ENCODE measurements at places on chromosomes 7 and 10.
A peak's percentile ranks its signal among the peaks of the same experiment; 100 is the strongest.

DNA sequence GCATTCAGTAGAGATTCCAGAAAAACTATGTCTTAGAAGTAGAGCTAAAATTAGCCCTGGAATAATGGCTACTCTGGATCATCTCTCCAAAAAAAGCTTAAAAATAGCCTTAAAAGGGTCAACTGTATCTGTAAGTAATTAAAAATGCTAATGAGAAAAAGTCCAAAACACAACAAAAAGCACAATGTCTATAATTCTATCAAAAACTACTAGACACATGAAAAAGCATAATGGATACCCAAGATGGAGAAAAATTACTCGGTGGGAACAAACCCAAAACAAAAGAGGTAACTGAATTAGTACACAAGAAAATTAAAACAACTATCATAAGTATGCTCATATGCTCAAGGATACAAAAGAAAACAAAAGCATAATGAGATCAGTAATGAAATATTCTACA, 15.4 kb downstream of the ORC5 start:
- DNase-seq, result no peak

DNA sequence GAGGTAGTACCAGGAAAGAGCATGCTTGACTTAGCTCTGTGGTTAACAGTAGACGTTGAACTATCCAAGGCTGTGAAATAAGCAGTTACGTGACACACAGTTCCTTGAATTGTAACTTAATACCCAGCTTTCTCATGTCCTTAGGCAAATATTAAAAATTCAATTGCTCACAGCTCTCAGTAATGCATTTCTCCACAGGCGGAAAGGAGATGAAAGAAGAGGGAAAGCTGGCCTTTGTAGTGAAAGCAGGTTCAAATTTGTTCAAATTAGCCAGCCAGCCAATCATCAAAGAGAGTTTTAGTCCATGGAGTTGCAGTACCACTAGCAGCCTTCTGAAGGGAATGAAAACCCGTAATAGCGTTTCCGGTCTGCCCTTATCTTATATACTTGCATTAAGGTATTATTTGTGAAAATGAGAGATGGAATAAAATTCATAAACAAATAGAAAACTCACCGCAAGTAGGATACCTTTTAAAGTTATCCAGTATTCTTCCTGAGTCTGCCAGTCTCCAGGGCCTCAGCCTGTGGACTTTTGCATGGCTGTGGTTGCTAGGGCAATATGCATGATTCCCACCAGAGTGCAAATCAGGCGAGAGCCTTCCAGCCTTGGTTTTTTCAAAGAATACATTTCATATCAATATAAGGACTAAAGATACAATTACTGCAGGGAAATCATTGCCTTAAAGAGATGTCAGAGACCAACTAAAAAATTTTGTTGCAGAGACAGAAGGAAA, 795.5 kb downstream of the TNS3 start:
- DNase-seq, result peak; percentile 45

DNA sequence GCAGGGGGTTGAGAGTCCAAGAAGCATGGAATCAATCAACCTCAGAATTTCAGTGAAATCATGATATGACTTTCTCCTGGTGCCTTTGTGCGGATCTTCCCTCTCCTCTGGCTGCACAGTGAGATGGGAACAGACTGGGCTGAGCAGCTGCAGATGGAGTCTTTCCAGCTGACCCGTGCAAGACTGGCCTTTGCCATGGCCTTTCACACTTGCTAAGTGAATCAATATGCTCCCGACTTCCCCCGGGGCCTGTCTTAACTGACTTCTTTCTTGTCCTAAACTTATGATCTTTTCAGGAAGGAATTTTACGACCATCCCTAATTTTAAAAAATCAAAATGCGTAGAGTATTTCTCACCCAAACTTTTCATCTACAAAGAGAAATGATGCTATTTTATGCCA, 469.9 kb downstream of the GALNT17 start:
- DNase-seq, result no peak

DNA sequence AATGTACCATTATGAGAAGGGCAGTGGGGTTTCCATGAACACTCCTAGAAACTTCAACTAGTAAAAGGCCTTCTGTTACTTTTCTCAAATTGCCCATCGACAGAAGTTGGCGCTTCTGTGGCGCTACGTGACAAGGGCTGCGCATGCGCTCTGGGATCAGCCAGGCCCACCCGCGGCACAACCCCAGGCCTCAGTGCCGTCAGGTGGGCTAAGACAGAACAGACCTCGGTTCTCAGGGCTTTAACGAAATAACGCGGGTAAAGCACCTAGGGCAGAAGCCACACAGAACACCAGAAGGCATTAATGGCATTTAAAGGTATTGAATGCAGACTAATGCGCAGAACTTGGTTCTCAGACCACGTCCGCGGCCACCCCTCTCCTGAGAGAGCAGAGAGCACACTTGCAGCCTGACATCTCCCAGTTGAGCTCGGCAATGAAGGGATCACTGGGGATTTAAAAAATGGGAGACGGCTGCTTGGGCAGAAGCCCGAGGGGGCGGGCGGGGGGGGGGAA, 67.6 kb upstream of the CTNNA3 start:
- peak; percentile 33 for DNase-seq

DNA sequence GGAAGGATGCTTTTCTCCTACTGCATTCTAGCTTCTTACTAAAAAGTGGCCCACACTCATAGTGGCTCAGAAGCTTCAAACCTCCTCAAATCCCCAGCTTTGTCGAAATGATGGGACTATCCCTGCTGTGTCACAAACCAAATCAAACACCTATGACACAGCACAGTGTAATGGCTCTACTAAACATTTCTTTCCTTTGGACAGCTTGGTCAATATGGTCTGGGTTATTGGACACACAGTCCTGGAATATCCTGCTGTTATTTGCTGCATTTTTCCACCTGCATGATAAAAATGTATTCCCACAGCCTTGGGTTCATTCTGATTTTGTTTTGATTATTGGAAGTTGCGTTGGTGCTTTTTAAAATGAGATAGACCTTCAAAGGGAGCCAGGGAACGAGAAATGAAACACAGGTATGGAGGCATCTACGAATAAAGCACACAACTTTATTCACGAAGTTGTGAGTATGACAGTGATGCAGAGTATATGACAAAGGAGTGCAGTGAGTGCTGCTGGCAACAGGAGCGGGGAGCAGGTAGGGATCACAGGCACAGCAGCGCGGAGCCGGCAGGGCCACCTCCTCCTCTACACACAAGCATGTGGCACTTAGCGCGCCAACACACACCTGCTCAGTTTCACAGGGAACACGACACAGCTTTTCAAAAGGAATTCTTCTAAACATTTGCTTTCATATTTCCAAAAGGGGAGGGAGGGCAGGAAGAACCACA, 26.5 kb upstream of the AFAP1L2 start:
- DNase-seq, result no peak

GRCh38 chr10:71812016-71812912, 38.8 kb downstream of the PSAP start:
- DNase-seq, result no peak

DNA sequence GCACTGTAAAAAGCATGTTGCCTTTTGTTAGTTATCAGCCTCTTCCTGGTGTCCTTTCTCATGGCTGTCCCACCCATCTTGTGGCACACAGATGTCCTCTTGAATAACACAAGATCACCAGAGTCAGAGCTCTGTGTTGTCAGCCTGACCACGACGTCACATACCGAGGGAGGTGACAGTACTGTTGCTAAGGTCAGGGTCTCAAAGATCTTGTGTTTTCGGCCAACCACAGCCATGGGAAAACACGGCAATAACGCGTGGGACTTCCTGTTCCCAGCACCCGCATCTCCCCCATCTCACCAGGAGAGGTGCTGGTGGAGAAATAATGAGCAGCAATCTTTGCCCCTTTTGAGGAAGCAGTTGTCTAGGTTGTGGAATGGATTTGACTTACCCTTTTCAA, 40.4 kb downstream of the NPVF start:
- DNase-seq, result no peak

GRCh38 chr7:24545215-24545614, 28.0 kb upstream of the PALS2 start:
- DNase-seq, result no peak

DNA sequence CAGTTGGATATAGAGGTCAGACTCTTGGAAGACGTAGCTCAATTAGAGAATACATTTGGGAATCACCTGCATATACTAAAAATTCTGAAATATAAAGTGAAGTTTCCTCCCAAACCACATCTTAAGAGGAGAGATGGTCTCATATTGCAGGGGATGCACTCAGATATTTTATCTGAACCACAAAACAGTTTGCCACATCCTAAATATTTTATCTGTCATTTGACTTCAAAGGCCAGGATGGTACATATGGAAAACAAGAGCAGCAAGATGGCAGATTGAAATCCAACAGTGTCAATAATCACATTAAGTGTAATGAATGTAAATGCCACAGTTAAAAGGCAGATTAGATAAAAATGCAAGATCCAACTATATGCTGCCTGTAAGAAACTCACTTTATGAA, 97.1 kb downstream of the GALNT11 start:
- no peak for DNase-seq

DNA sequence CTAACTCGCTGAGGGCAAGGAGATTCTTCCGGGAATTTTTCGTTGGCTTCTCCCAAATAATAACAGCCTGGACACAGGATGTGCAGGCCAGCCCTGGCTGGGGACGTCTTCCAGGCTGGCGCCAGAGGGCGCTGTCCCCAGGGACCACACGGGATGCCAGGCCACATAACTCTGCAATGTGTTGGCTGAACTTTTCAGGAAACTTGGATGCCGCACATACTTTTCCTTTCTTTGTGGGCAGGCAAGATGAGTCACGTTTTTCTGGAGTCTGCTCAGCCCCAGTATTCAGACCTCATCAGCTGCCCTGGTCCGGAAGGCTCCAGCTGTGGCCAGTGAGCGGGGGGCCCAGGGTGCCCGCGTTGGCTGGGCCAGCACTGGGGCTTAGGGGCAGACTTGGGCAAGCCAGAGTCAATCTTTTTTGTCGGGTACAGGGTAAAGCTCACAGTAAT, 122.7 kb downstream of the PRKAG2 start:
- DNase-seq, result peak; percentile 98

DNA sequence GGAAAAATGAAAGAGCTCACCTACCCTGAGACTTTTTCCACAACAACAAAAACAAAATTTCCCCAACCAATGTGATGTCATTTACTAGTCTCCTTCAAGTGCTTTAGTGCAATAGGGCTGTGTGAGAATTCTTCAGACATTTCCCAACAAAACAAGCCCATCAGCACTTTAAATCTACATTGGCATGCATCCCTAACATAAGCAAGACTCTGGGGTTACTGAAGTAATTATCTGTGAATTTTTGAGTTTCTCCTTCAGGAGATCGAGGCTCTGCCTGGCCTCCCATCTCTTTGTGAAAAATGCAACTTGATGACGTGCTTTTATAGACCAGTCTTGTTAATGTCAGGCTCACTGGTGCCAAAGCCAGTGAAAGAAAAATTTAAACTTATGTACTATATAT, 255.6 kb downstream of the GFRA1 start:
- DNase-seq, result no peak

DNA sequence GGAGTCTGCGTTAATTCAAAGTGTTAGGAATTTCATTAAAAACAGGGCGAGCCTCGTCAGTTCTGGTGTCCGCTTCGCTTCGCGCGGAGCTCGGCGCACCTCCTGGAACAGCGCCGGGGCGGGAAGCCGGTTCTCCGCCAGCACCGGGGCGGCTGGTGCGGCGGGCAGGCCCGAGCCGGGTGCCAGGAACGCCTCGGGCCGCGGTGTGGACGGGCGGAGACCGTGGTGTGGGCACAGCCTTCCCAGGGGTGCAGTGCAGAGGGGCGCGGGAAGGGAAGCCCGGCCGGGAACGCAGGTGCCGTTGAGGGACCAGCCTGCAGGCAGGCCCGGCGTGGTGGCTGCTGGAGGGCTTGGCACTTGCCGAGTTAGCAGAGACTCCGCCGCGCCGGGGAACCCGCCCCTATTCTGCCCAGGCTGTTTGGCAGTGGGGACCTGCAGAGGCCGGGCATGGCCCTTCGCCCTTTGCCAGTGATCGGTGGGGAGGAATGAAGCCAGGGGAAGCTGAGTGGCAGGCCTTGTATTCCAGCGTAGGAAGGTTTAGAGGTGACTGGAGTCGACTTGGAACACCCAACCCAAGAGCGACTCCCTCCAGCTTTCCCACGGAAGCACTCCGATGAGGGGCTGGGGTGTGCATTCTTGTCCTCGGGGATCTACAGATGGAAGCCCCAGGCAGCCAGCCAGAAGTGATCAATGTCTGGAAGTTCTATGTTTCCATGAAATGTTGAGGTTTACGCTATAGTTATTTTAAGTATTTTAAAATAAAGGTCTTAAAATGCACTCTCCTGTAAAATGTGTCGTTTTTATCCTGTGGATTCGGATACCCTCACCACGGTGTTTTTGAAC, 945 bp upstream of the RHEB start:
- DNase-seq, result no peak

DNA sequence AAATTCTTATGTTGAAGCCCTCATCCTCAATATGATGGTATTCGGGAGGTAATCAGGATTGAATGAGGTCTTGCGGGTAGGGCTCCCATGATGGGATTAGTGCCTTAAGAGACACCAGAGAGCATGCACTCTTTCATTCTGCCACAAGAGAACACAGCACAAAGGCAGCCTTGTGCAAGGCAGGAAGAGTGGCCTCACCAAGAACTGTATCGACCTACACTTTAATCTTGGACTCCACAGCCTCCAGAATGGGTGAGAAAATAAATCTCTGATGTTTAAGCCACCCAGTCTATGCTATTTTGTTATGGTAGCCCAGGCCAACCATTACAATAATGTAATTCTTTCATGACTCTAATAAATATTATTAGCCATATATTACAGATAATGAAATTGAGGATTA, 8.4 kb downstream of the SEM1 start:
- no peak for DNase-seq
